H4 (cell line): ENCODE measurements at places on chromosomes 3 and 15.

DNA sequence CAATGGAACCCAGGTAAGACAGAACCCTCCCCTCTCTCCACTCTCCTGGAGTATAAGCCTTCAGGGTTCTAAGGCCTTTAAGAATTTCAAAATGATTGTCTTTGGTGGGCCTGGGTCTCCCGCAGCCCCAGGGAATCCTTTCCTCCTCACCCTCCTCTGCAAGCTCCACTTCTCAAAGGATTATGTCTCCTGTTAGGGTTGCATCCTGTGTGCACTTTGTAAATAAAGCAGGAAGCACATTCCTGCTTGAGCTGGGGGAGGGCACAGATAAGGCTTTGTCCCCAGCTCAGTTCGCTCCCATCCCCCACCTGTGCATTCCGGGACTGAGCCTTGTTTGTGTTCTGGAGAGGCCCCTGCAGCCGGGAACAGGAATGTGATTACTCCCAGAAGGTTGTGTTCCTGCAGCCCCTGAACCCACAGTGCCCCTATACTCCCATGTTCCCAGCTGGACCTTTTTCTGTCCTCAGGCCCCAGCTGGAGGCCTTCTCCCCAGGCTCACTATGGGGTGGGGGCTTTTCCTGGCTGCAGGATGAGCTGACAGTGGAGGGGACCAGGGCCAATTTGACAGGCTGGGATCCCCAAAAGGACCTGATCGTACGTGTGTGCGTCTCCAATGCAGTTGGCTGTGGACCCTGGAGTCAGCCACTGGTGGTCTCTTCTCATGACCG lies 9.5 kb downstream of the TYRO3 start:
- DNase-seq = no peak

- no peak for DNase-seq
Observed at GRCh38 chr3:184325715-184326369, 11.4 kb downstream of the EIF4G1 start.

- DNase-seq = peak; percentile 32
Observed at GRCh38 chr3:70550723-70551319, 238.4 kb upstream of the MDFIC2 start.

GRCh38 chr3:102580760-102581159 lies 145.9 kb downstream of the ZPLD1 start:
- DNase-seq = no peak
